COR-L47 (cell line): ENCODE measurements at places on chromosomes 3 and 15.

- DNase-seq = no peak
Observed at GRCh38 chr3:69088063-69088462, 3.3 kb downstream of the ARL6IP5 start.

- no peak for DNase-seq
Observed at GRCh38 chr3:113243846-113244245, 32.5 kb downstream of the BOC start.

DNA sequence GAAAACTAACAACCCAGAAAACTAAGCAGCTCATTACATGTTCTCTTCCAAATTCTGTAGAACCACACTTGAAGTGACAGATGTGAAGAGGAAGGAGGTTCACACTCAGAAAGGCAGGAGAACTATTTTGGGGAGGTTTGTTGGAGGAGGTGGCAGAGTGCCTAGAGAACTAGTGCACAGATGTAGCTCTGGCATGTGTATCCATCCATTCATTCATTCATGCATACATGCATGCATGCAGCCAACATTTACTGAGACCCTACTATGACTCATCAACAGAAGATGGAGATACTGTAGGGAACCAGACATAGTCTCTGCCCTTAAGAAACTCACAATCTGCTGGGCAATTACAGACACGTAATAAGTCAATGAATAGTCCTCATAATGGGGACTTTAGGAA is 116.7 kb downstream of the ERC2 start:
- DNase-seq = no peak

DNA sequence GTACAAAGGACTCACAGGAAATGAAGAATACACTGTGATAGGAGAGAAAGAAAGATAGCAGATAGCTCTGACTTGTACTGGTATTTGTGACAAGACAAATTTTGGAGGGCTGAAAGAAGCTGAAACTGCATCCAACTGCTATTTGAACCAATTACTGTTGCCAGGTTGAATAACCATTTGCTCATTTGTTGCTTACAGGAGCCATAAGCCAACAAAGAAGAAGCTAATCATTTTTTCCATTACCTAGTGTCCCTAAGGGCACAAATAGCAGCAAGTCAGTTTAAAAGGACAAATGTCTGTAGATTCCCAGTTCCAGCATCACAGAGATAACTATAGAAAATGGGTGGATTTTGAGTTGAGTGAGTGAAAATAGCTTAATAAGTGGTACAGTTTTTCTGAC is 376.9 kb upstream of the ARPP21 start:
- DNase-seq = no peak

DNA sequence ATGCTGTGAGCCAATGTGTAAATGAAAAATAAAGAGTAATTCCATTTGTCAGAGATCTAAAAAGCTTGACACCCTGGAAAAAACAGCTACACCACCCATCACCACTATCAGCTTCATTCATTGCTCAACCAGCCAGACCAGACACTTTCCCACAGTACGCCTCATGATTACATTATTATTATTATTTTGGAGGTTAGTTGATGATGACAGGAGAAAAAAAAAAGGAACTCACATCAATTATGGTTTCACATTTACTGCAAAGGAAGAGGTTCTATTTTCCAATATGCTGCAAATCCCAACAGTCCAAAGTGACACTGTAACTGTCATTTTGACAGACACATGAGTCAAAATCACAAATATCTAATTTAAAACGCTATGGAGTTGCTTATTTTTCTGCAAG is 134.7 kb upstream of the TSC22D2 start:
- no peak for DNase-seq
